ENCODE measurements at places on chromosomes 3 and 15.

- DNase-seq = peak; percentile 38
Measured at GRCh38 chr15:94670438-94671034, 439.2 kb downstream of the MCTP2 start.

GRCh38 chr3:58672880-58673279, 6.3 kb upstream of the FAM3D start:
- DNase-seq = no peak

GRCh38 chr15:93028111-93028631, 60.8 kb downstream of the RGMA start:
- DNase-seq = no peak

- DNase-seq = no peak
Measured at GRCh38 chr15:60004009-60004845, at the start of gene FOXB1. Gene FOXB1 (plus strand): TSS chr15:60004311. CDS start chr15:60004964, 653 bp downstream.

DNA sequence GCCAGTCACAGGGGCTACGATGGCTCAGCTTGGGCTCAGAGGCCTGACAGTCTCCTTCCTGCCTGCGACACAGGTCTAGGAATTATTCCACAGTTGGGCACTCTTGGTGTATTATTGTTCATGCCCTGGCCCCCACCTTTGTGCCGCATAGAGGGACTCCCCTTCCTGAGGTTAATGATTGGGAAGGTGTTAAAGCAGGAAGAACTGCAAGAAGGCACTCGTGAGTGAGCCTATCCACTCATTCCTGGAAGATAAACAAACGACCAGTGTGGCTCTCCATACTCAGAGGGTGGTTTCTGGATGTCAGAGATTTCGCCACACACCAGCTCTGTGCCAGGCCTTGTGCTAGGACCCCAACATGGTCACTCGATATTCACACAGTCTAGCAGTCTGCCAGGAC, 12.3 kb downstream of the LIPC start:
- DNase-seq = no peak

GRCh38 chr3:112477891-112478290, 21.4 kb downstream of the BTLA start:
- no peak for DNase-seq

DNA sequence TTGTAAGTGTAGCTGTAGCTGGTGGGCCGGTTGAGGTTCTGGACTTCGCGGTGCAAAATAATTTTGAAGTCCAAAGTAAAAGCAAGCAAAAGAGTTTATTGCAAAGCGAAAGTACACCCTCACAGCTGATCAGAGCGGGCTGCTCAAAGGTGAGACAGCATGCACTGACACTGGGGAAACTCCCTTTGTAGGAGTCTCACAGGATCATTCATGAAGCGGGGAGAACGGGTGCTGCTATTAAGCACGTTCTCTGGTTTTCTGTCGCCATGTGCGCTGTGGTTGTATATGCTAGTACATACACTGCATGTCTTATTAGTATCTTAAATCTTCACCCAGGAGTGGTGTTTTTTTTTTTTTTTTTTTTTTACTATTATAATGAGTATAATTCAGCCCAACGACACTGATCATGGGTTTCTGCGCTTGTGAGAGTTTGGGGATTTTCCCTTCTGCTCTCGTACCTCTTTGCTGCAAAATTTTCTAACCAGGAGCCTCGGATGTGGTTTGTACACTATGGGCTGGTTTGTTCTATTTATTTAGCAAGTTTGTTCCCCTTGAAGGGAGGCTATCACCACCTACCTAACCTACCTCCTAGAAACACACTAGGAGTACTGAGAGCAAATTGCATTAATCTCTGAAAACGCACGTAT, 1.4 kb upstream of the AP4E1 start:
- DNase-seq = no peak

DNA sequence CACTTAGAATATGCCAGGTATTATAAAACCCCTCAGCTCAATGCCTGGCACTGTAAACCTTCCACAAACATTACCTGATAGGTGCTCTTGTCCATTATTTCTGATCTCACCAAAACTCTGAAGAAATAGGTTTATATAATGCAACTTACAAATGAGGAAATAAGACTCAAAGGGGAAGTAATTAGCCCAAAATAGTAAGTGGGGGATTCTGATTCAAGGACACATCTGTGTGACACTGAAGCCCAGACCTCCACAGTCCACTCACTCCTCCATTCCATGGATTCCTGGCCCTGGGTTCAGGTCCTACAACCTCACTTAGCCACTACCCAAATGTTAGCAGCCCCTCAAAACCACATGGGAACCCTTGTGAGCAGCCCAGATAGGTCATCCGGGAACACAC, 49.9 kb downstream of the TRANK1 start:
- no peak for DNase-seq

DNA sequence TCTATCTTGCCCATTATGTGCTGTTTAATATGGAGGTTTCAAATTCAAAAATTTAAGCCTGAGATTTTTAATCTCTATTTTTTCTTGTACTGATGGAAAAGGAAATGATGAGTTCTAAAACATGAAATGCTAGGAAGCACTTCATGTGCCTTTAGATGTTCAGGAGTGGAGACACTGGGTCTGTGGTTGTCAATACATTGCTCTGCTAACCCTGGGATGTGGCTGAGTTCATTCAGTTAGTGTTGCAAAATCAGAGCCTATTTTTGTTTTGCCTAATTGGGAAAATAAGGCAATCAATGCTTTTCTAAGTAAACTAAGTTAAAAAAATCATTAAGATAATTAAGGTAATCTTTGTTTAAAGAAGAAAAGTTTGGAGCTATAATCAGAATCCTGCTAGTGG, 83.1 kb downstream of the DIPK2A start:
- no peak for DNase-seq

- no peak for DNase-seq
Measured at GRCh38 chr15:39855400-39855799, 64.7 kb downstream of the GPR176 start.

DNA sequence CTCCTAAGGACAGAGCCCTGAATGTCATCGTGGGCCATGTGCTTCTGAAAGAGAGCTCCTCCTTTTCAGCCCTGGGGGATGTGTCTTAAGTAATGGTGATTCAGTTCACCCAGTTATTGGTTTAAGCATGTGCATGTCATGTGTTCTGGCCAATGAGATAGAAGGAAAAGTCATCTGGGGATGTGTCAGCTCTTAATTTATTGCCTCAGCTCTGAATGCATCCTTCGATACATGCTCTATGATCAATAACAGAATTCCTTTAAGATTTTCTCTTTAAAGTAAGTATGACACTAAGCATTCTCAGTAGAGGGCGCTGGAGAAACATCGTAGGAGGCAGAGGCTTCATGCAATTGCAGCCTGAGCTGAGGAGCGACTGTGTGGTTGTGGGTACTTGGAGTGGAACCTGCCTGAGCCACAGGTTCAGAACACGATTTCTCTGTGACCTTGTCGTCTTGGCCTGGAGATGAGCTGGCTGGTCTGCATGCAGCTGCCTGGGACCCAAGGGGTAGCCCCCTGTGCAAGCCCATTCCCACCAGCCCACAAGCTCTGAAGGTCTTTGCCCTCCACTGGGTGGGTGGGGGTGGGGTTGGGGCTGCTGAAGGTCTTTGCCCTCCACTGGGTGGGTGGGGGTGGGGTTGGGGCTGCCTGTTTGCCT, 69.5 kb downstream of the C3orf38 start:
- peak; percentile 68 for DNase-seq

DNA sequence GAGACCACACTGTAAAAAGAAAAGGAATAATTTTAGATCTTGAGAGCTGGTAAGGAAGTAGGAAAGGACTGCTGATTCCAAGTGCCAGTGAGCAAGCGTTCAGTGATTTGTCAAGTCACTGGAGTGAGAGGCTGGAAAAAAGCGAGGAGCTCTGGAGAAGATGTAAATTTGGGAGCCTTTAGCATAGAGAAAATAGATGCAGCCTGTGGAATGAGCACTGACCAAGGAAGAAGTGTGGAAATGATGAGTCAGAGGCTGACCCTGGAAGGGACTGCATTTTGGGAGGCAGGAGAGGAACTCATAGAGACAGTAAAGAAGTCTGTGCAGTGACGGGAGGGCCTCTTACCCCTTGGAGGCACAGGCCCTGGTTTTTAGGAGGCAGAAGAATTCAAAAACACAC, 17.1 kb upstream of the ABTB1 start:
- peak; percentile 74 for DNase-seq

DNA sequence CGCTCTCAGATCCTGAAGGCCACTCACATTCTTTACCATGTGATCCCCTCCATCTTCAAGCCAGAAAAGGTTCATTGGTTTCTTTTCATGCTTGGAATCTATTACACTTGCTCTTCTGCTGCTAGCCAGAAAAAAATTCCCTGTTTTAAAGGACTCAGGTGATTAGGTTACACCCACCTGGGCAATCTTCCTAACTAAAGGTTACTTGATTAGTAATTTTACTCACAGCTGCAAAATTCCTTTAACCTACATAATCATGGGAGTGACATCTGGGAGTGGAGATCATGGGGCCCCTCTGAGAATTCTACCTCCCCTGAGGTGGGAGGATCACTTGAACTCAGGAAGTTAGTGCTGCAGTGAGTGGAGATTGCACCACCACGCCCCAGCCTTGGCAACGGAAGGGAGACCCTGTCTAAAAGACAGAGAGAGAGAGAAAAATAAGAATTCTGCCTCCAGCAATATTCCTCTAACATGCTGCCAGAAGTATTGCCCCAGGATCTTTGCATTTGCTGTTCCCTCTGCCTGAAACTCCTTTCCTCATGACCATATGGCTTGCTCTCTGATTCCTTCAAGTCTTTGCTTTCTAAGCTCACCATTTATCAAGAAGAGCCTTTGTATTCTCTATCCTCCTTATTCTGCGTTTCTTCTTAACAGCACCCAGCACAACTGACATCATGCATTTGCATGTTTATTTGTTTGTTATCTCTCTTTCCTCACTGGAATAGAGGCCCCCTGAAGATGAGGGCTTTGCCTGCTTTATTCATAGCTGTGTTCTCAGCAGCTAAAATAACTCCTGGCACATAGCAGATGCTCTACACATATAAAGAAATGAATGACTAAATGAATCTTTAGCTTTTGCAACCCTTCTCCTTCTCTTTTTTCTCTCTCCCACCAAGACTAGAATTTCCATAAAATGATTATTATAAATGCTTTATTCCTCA, 68.2 kb downstream of the EDEM1 start:
- DNase-seq = no peak

- DNase-seq = no peak
Measured at GRCh38 chr3:72039677-72040076, 254.7 kb upstream of the PROK2 start.

DNA sequence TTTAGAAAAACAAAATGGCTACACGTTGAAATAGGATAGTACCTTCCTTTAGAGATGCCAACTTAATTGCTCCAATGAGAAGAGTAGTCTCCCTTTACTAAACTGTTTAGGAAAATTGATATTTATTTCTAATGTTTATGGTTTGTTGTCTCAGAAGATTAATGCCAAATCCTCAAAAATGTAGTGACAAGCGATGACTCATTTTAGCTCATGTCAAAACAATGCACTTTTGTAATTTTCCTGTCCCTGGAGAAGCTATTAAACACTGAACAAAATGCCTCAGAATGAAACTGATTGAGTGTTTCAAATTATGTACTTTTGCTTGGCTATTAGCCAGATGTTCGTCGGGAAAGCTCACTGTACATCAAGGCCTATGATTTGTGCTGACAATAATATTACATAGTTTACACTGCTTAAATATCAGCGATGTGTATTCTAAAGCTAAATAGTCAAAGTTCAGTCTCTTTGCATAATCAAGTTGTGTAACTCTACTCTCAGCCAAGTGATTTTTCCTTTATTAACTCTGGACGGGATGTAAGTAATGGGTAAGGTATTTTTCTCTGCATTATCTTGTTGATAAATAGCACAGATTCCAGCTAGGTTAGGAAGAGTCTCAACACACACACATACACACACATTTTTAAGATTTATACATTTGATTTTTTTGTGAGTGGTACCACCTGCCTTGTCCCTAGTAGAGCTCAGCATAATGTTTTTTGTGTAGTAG, 83.7 kb downstream of the CMSS1 start:
- DNase-seq = peak; percentile 88

- no peak for DNase-seq
Measured at GRCh38 chr3:186951640-186952552, 21.6 kb downstream of the ST6GAL1 start.

GRCh38 chr3:50454481-50455070, 48.9 kb downstream of the CACNA2D2 start:
- no peak for DNase-seq

- DNase-seq = no peak
Measured at GRCh38 chr15:77499087-77499760, 78.5 kb downstream of the HMG20A start.

DNA sequence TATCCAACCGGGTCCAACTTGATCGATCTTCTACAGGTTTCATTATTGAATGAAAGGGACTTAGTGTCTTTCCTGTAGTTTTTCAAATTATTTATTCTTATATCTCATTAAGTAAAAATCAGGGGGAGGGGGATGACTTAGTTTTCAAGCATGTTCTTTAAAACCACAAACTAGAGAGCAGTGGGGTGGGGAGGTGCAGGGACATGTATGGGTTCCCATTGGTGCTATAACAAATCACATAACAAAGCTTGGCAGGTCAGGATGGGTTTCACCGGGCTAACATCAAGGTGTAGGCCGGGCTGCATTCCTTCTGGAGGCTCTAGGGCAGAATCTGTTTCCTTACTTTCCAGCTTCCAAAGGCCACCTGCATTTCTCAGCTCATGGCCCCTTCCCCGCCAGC, 32.7 kb downstream of the CCNL1 start:
- DNase-seq = no peak

DNA sequence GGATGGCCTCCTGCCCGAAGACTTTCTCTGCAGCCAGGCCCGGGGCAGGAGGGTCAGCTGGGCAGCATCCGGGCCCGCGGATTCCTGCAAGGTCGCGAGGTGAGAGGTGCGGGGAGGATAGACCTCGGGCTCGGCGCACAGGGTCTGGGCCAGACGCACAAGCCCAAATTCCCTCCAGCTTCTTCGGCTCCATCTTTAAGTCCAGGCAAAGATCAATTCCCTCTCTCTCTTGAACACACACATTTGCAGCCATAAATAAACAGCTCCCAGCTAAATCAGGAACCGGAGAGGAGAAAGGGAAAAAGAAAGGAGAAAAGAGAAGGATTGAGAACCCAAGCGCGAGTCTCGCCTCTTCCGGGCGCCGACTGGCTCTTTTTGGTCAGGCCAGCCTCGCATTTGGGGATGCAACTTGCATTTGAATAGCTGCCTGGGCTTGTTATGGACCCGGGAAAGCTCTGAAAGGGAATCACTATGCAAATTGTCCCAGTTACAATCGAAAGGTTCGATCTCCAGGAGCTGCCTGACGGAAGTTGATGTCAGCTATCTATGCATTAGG, 14.5 kb upstream of the ONECUT1 start:
- DNase-seq = no peak

DNA sequence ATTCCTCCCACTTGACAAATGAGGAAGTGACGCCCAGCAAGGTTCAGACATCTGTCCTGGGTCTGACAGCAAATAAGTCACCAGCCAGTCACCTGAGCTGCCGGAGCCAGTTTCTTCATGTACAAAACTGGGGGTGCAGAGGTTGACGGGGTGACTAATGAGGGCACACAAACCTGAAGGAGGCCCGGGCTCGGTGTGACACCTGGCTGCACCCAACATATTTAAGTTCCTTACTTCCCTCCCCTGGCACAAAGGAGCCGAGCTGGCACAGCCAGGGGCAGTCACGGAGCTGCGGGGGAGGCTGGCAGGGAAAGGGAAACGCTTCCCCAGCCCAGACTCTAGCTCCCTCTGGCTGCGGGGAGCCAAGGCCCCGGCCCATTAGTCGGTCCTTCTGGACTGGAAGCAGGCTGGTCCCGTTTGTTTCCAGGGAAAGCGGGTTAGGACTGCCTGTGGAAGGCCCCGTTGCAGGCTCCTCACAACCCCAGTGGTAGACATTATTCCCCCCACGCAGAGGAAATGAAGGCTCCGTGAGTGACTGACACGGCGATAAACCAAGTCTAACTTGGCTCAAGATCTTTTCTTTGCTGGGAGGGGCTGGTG, 2.3 kb downstream of the FBXL22 start:
- peak; percentile 28 for DNase-seq

All from fibroblast of skin of scalp (primary cell).